ENCODE measurements at places on chromosomes 7 and 10.

GRCh38 chr7:107313355-107313754, 144.6 kb downstream of the HBP1 start:
- DNase-seq = no peak

DNA sequence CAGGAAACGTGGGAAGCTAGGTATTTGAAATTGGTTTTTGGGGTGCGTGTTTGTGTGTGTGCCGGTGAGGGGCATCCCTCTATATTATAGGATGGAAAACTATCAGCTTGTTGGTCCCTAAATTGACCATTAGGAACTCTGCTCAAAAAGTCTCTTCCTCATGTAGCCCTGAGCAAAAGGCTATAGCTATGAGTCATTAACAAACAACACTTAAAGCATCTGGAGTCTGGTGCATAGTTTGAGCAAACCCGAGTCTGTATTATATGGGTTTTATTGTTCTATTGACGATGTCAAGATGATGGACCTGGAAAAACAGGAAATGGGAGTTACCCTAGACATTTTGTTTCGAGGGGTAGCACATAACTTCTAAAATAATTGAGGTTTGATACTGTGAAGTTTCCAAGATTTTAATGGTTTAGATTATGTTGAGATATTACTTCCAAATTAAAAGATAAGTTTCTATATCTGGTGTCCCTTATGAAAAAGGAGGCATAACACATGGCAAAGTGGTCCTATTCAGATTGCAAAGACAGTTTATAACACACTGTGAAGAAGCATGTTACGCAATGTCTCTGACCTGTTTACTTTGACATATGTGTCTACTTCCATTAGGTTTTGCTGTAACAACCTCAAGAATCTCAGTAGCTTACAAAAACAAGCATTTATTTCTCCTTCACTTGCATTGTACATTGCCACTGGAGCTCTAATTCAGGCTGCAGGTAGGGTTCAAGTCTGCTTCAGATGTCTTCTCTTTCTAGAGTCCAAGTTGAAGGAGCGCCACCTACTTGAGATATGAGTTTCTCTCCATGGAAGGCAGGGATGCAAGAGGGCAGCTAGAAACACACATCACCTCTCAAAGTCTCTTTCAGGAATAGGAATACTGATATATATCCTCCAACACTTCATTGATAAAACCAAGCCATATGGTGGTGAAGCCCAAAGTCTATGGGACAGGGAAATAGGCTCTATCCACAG, 357.7 kb downstream of the PHF14 start:
- DNase-seq = no peak

- no peak for DNase-seq
Observed at GRCh38 chr7:34396437-34397064, 261.5 kb upstream of the NPSR1 start.

DNA sequence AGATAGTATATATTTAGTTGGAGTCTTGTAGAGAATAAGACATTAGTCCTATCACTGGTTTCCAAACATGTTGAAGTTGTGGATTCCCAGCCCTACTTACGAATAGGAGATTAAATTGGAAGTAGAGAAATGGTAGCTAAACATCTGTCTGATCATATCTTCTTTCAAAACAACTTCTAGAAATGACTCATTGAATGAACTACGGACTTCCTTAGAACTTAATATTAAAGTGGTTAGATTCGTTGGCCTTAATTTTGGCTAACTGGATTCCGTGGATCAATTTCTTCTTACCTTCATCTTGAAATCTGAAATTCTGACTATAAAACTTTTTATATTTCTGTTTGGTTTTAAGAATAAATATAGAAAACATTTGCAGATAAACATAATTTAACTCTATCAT, 3.4 kb downstream of the PHF14 start:
- DNase-seq = no peak

- no peak for DNase-seq
Observed at GRCh38 chr7:131600085-131600881, 43.9 kb upstream of the PODXL start.

DNA sequence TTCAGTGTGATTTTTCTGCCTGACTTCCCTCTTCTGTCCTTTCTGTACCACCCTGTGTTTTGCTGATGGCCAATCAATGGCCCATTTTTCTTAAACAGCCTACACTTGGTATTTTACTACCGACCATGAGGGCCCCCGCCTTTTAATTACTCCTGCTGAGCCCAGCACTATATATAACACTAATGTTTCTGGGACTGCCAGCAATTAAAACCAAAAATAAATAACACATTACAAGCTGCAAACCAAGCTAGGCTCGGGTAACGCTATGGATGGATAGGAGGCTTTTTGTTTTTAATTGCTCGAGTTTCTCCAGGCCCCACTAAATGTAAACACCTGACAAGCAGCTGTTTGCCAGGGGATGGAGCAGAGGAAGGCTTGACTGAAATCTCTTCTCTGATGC, 915.4 kb upstream of the AUTS2 start:
- DNase-seq = no peak

GRCh38 chr10:61642676-61643075, 20.1 kb upstream of the CABCOCO1 start:
- no peak for DNase-seq

- no peak for DNase-seq
Observed at GRCh38 chr7:131355917-131356777, 28.5 kb downstream of the MKLN1 start.

GRCh38 chr7:45670717-45671116, 96.5 kb downstream of the ADCY1 start:
- DNase-seq = no peak

DNA sequence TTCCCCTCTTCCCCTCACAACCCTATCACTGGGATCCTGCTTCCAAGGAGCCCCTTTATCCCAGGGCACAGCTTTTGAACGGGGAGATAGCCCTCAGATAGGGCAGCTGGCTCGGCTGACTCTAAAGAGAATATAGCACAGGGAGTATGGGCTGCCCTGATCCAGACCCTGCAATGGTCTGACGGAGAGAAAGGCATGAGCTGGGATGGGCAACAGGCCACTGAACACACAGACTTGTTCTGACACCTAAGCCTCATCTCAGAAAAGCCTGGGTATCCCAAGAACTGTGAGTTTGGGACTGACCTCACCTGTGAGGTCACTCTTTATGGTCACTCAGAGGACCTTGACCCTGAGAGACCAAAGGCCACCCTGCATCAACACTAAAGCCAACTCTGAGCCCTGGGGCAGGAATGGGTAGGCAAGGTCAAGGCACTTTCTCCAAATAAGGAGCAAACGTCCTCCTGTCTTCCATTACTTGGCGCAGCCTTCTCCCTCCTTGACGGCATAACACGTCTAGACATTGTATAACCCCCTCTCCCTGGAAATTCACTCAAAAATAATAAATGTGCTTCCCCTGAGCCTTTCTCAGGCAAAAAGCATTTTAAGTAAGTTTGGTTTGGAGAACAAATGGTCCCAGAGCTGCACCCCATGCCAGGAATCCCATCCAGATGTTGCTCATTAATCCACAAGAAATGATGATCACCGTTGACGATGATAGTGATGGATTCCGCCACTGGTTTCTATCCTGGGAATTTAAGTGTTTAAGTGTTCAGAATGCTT, 8.2 kb upstream of the LRRC18 start:
- no peak for DNase-seq

DNA sequence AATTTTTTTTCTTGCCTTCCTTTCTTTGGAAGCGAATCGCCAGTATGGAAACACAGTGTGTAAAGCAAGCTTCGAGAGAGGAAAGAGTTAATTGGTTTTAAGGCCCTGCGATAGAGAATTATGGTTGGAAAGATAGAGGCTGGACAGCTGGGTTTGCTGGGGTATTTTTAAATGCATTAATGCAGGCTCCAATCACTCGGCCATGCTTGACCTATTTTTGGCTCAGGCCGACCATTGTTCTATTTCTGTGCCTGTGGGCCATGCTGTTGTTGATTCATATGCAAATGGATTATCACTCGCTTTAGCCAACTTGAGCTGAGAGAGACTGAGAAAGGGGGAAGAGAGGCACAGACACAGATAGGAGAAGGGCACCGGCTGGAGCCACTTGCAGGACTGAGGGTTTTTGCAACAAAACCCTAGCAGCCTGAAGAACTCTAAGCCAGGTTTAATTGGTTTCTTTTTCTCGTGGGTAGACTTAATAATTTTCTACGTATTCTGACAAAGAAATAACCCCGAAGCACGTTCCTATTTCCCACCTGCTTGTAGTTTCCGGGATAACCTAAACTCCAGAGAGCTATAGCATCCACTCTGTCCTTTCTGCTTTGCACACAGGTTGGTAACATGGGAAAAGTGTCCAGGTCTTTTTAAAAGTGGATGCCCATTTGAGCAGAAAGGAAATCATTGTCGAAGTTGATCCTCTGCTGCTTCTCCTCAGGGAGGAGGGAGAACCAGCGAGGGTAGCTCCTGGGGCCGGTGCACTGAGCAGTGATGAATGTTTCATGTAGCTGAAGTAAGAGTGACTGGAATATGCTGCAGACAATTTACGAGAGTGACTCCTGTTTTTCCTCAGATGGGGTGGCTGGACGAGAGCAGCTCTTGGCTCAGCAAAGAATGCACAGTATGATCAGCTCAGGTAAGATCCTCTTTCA, at the start of gene HDAC9:
Gene HDAC9 (plus strand): TSS at position 338 of the 929 bp plus-strand sequence. CDS start 554 bp downstream, at position 892.
- DNase-seq = no peak

- no peak for DNase-seq
Observed at GRCh38 chr7:101563943-101564777, 64.9 kb downstream of the MYL10 start.

DNA sequence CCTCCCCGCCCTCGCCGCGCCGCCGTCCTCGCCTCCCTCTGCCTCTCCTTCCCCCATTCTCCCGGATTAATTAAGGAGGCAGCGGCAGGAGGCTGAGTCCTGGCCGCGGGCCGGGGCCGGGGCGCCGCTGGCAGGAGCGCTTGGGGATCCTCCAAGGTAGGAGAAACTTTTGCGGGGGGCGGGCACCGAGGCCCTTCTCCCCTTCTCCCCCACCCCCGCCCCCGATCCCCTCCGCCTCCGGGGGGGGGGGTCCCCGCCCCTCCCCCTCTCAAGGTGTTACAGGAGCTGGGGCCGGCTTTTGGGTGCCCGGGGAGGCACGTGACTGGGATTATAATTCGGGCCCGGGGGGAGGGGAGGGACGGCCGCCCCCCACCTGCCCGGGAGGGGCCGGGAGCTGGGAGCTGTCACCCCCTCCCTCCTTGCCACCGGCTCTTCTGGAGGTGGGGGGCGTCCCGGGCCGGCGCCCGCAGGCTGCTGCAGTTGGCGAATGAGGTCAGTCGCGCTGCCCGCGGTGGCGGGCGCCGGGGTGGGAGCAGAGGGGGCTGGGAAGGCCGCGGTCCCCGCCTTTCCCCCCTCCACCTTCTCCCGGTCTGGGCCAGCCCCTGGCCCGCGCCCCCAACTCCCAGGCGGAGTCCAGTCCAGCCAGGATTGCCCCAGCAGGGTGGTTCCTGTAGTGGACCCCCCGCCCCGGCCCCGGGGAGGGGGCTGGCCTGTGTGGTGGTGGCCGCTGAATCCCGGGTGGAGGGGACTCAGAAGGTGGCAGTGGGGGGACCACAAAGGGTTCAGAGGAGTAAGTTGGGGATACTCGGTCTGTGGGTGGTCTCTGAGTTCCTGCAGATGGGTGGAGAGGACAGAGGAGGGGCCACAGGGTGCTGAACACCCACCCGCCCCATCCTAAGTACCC, 567 bp downstream of the GTF2IRD1 start:
- no peak for DNase-seq

DNA sequence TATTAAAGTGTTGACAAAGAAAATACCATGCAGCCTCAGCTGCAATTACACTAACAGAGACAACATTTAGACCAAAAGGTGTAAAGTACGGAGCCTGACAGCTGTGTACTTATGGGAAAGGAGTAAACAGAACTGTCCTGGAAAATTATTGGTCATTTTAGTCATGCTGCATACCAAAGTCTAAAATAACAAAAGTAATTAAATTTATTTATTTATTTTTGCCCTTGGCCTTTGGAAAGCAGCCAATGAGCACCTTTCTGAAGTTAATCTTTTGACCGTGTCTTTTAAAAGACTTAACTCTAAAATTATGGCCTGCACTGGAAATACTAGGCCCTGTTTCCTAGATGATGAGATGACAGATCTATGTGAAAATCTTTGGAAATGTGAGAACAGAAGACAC, 597.6 kb downstream of the NXPH1 start:
- no peak for DNase-seq

GRCh38 chr7:127983804-127984332, 47.4 kb downstream of the LRRC4 start:
- no peak for DNase-seq

GRCh38 chr10:131833446-131834080, 67.2 kb upstream of the PPP2R2D start:
- DNase-seq = no peak

DNA sequence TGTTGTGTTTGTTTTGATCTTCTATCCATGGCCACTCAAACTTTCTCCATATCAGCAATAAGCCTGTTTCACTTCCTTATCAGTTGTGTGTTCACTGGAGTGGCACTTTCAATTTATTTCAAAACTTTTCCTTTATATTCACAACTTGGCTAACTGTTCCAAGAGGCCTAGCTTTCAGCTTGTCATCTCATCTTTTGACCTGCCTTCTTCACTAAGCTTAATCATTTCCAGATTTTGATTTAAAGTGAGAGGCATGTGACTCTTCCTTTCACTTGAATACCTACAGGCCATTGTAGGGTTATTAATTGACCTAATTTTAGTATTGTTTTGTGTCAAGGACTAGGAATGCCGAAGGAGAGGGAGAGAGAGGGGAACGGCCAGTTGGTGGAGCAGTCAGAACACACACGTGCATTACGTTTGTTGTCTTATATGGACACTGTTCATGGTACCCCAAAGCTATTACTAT, 5.5 kb upstream of the GNAT3 start:
- DNase-seq = no peak

- no peak for DNase-seq
Observed at GRCh38 chr7:1062296-1063294, 18.2 kb downstream of the GPR146 start.

- DNase-seq = no peak
Observed at GRCh38 chr7:46454816-46455215, 533.7 kb upstream of the IGFBP3 start.

- DNase-seq = no peak
Observed at GRCh38 chr7:130127821-130128317, 57.5 kb downstream of the KLHDC10 start.

DNA sequence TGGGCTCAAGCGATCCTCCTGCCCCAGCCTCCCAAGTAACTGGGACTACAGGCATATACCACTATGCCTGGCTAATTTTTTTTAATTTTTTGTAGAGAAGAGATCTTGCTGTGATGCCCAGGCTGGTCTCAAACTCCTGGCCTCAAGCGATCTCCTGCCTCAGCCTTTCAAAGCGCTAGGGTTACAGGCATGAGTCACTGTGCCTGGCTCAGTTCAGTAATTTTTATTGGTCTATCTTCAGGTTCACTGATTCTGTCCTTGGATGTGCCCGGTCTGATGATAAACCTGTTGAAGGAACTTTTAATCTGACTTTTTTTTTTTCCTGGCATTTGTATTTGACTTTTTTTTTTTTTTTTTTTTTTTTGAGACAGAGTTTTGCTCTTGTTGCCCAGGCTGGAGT, 40.1 kb upstream of the STRIP2 start:
- DNase-seq = no peak

GRCh38 chr7:155758348-155758747, 53.9 kb downstream of the SHH start:
- DNase-seq = no peak

- no peak for DNase-seq
Observed at GRCh38 chr10:110326351-110327032, 21.8 kb upstream of the SMNDC1 start.

- DNase-seq = no peak
Observed at GRCh38 chr7:155405399-155406318, 52.3 kb upstream of the EN2 start.

All from NCI-H1694 treated with DMSO at 0.1 percent for 48 hours (cell line).